Left lung (tissue), 14 donors: ENCODE measurements at places on chromosomes 4 and X. TPM values are rescaled to one million over a fixed set of nuclear protein-coding genes. Genes with fewer than 3 reads are reported as not detected.

The CXorf49 gene
- total RNA-seq = not detected

The BOD1L1 gene
- 33.8 TPM for total RNA-seq

The ATOH1 gene
- not detected for total RNA-seq

The POF1B gene
- total RNA-seq = 0.76 TPM

The CHIC2 gene
- 22.3 TPM for total RNA-seq

- no peak for DNase-seq
- H3K4me3 ChIP-seq = no peak overlapping the region
- H3K4me1 ChIP-seq = no peaks in the 10 kb centered on the region
- H3K27me3 ChIP-seq = no peaks in the 10 kb centered on the region
- H3K36me3 ChIP-seq = peaks cover 61% of the 10 kb centered on the region
Observed at GRCh38 chr4:147640331-147640730, 23.1 kb downstream of the TMEM184C start.

DNA sequence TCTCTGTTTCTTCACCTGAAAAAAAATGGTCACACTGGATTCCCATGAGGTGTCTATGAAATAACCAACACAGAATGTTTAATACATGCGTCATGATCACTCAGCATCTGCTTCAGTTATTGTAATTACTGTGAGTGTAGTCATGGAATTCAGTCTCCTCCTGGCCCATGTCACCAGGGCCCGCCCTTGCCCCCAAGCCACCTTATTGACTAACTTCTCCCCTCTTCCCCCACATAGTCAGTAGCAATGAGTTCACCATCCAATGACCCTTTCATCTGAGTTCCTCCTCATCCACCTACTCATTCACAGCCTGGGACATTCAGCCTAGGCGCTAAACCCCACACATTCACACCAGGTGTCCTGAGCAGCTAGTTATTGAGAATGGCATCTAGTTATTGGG is 15.6 kb downstream of the PNMA6F start:
- no peaks in the 10 kb centered on the region for H3K27me3 ChIP-seq
- H3K4me3 ChIP-seq = no peak overlapping the region
- H3K36me3 ChIP-seq = no peaks in the 10 kb centered on the region
- no peak overlapping the region for H3K27ac ChIP-seq

DNA sequence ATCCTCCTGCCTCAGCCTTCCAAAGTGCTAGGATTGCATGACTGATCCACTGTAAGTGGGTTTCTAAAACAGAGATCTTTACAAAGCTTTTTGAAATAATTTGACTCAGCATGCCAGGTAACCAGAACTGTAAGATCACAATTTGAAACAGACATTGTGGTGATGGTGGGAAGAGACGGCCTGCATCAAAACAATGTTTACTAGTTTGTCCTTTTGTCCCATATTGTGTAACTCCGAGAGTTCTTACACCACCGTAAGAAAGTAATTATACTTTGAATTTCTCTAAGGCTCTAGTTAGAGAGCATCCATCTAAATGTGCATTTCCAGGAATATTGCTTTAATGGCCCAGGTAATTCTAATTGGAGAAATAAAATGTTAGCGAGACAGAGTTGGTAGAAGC is 594 bp upstream of the ARHGAP24 start:
- DNase-seq = no peak
- H3K4me1 ChIP-seq = no peaks in the 10 kb centered on the region

GRCh38 chr4:189767941-189768340 is 172.7 kb upstream of the FRG1 start:
- no peak for DNase-seq
- no peaks in the 10 kb centered on the region for H3K4me1 ChIP-seq
- H3K4me3 ChIP-seq = no peak overlapping the region

DNA sequence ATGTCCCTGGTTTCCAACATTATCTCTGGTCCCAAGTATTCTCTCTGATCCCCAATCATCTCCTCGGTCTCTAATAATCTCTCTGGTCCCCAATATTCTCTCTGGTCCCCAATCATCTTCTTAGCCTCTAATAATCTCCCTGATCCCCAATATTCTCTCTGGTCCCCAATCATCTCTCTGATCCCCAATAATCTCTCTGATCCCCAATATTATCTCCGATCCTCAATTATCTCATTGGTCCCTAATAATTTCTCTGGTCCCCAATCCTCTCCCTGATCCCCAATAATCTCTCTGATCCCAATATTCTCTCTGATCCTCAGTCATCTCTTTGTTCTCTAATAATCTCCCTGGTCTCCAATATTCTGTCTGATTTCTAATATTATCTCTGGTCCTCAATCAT is 16.6 kb downstream of the P2RY8 start:
- H3K4me3 ChIP-seq = no peak overlapping the region
- no peak overlapping the region for H3K27ac ChIP-seq
- no peaks in the 10 kb centered on the region for H3K27me3 ChIP-seq
- peaks cover 5% of the 10 kb centered on the region for H3K4me1 ChIP-seq

GRCh38 chrX:16160729-16161128 is 6.6 kb upstream of the MAGEB17 start:
- no peaks in the 10 kb centered on the region for H3K4me1 ChIP-seq
- no peaks in the 10 kb centered on the region for H3K36me3 ChIP-seq
- no peak overlapping the region for H3K4me3 ChIP-seq
- no peaks in the 10 kb centered on the region for H3K27me3 ChIP-seq
- no peak for DNase-seq

DNA sequence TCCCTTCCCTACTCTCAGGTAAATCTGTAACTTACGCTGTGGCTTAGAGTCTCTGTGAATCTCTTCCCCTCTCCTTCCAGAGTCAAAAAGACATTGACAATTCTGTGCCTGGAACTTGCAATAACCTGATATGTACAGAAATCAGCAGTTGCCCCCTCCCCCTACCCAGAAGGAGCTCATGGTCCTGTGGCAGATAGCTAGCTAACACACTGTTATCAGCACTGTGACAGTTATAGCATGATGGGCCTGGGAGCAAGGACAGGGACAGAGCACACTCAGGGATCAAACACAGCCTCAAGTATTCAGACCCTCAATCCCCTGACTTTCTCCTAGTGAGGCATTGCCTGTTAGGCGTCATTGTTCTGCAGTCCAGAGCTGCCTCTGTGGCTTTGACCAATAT is 18.7 kb upstream of the MAGEA10 start:
- no peaks in the 10 kb centered on the region for H3K4me1 ChIP-seq
- H3K27ac ChIP-seq = no peak overlapping the region
- H3K36me3 ChIP-seq = no peaks in the 10 kb centered on the region
- H3K27me3 ChIP-seq = no peaks in the 10 kb centered on the region

DNA sequence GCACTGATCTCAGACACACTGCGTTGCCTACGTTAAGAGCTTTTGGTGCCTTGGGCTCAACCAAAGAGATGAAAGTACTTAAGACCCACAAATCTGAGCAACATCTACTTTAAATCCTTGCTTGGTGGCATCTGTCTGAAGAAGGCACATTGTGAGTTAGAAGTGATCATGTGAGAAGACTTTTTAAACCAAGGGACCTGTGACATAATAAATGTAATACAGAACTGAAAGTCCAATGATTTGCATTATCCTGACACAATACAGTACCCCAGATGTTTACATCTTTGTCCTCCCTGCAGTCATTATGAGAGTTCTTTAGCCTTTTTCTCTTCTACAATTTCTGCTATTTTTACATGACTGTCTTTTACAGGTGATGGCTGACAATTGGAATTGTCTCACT is 96.7 kb upstream of the FTHL17 start:
- no peaks in the 10 kb centered on the region for H3K36me3 ChIP-seq
- no peak for DNase-seq

GRCh38 chr4:7777871-7778509 is 161.7 kb downstream of the AFAP1 start:
- DNase-seq = no peak
- no peak overlapping the region for H3K4me3 ChIP-seq
- peaks cover 6% of the 10 kb centered on the region for H3K4me1 ChIP-seq
- no peaks in the 10 kb centered on the region for H3K27me3 ChIP-seq
- H3K36me3 ChIP-seq = no peaks in the 10 kb centered on the region
